IPS DF 6.9 (cell line): ENCODE measurements at places on chromosomes 16 and 17.

DNA sequence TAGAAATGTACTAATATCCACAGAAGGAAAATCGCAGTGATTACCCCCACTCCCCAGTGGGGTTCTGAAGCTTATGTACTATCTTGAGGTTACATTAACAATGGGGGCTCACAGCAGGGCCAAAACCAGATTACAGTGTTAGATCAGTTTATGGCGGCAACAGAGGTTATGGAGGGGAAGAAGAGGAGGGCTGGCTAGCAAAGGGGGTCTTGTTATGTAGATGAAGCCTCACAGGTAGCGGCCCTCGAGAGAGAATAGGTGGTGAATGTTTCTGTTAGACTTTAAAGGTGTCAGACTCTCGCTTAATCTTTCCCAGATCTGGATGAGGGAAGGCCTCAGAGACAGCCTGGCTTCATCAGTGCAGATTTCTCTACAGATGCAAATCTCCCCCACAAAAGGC, 22.2 kb downstream of the RNF112 start:
- no peak for DNase-seq

GRCh38 chr17:19239544-19239943, 2.4 kb downstream of the EPN2 start:
- DNase-seq = no peak

DNA sequence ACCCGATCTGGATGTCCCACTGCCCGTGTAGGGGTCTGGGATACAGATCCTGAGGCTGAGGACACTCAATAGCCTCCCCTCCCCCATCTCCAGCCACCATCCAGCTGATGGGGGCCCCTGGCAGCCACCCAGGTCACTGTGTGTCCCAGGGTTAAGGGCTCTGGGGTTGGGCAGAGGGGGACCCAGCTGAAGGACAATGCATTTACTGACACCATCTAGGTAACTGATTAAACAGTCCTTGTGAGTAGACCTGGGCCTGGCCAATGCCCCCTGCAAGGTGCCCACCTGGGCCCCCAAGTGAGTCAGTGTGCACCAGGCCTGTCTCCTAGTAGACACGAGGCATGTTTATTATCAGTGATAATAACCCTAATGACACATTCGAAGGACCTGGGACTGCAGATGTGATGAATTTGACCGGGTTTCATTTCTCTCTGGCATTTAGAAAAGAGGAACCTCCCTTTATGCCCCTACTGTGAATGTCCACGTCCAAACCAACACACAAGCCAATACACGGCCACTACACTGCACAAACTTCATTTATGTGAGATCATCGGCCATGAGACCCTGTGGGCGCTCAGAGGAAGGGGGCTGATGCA, 261.9 kb upstream of the FOXF1 start:
- DNase-seq = no peak

DNA sequence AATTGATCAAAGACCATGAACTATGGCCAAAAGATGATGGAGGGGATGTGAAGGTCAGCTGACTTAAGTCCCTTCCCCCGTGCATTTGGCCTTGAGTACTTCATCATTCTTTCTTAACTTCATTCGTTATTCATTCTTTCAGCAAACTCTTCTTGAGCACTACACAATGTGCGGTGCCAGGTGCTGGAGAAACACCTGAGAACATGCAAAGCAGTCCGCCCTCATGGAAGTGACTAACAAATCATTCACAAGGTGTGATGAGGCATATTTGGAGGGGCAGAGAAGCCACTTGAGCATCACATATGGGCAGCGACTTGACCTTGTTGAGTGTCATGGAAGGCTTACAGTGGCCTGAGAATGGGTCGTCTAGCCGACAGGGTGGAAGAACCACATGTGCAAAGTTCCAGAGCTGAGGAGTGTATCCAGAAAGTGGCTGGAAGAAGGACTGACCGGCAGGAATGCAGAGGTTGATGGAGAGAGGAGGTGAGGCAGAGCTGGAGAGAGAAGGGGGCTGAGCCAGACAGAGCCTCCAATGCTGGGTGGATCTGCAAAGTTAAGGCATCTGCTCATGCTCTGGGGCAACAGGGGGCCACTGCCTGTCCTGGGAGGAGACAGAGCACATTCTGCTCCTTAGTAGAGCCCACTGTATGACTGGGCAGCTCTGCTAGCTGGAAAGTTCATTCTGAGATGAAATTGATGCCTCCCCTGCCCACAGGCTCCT, 25.1 kb upstream of the EIF1 start:
- DNase-seq = no peak

DNA sequence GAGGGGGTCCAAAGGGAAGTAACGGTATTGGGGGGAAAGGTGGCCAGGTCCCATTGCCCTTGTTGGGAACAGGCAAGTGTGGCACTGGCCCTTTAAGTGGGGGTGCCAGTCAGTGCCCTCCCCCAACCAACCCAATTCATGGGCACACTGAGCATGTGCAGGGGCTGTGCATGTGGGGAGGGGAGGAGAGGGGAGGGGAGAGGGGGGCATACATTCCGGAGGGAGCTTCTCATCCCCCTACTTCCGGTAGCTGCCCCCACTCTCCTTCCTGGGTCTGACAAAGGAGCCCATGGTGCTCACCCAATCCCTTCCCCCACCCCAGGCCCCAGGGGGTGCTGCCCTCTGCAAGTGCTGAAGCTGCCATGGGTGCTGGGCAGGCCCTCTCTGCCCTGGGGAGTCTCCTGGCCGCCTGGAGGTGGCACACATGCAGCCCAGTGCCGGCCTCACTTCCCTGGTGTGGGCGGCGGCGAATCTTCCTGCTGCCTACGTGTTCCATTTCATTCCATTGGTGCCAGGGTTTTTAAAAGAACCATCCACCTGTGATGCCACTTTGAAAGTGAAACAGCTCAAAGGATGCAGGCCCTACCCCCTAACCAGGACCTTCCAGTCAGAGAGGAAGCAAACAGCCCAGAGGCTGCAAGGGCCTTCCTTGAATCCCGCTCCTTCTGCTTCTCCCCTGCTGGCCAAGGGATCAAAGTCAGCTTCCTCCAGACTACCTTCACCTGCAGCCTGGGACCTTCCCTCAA, 11.0 kb downstream of the HEXIM2 start:
- DNase-seq = no peak

DNA sequence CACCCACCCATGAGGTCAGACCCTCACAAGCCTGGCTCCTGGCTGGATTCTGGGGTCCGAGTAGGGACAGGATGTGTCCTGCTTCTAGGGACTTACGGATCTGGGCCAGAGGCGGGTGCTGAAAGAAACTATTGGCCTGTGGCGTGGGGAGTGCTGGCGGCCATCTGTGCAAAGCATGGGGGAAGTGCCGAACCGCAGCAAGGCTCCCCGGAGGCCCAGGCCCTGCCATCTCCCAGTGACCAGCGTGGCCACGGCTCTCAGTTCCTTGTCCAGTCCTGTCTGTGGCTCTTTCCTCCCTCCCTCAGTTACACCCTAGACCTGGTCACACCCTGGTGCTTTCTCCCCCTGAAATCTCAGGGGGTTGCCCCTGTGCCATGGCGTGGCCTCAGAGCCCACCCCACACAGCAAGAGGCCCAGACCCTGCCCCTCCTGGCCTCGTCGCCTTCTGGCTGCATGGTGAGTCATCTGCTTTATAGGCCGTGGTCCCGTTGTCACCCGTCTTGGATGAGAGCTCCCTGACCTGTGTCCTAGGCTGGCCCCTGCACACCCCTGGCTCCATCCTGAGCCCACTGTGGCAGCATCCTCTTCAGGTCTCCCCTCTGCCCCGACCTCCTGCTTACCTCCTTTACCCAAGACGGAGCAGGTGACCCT, 54.5 kb downstream of the PRMT7 start:
- DNase-seq = no peak

DNA sequence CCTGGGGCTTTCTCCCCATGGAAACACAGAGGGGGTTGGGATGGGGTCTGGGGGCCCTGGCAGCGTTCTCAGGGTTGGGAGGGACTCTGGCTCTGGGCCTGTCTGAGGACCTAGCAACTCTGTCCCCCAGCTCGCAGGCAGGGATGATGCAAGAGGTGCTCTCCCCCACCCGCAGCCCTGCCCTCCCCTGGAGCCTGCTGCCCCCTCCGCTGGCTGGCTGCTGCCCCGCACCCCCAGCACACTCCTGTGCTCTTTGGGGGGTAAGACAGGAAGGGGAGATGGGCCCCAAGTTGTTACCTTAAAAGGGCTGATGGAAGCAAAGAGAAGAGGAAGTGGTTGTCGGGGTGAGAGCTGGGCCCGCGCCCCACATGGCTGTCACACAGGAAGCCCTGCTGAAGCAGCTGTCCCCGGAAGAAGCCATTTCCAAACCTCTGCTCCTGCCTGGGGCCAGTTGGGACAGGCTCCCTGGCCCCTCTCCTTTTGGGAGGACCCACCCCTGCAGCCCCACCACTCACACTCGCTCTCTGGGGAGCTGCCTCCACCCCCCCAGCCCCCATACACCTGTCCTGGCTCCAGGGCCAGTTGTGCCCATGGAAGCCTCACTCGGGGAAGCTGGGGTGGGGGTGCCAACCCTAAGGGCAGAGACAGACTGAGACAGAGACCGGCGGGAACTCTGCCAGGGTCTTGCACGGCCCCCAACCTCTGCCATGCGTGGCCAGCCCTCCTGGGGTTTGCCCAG, 2.5 kb downstream of the CORO1A start:
- DNase-seq = no peak

GRCh38 chr16:83856792-83857191, 42.1 kb upstream of the MLYCD start:
- no peak for DNase-seq

DNA sequence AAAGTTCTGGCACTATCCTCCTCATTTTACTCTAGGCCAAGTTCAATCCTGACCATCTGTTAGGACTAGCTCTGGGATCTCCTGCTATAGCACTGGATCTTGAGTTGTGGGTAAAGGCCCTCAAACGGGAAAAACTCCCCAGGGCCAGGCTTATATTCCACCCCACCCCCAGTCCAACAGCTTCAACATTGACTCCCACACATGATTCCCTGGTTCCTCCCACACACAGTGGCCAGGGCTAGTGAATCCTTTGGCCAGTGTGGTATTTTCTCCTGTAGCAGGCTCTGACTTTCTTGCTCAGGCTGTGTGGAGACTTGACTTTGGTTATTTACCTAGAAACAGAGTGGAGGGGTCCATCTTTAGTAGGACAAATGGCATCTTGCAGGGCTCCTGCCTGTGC, 10.3 kb upstream of the AKAP10 start:
- DNase-seq = no peak

DNA sequence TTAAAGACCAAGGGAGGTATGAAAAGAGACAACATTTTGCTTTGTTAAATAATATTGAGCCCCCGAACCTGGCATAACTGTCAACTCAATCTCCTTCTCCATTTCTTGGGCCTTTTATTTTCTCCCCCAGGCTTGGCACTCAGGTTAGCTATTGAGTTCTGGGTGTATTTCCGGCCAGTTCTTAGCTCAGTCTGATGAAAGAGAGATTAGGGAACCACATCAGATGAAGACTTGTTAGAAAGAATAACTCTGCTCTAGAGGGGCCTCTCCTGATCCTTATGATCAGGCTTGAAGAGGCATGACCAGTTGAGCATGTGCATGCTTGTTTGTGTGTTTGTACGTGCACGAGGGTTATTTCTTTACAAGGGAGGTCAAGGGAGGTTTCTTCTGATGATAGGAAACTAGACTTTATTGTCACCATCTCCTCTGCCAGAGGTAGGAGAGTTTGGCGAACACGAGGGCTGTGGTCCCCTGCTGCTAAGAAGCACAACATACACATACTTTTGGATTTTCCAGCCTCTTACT, 29.2 kb upstream of the HS3ST2 start:
- no peak for DNase-seq

- DNase-seq = no peak
Measured at GRCh38 chr16:4411684-4412083, 4.7 kb downstream of the CORO7 start.

DNA sequence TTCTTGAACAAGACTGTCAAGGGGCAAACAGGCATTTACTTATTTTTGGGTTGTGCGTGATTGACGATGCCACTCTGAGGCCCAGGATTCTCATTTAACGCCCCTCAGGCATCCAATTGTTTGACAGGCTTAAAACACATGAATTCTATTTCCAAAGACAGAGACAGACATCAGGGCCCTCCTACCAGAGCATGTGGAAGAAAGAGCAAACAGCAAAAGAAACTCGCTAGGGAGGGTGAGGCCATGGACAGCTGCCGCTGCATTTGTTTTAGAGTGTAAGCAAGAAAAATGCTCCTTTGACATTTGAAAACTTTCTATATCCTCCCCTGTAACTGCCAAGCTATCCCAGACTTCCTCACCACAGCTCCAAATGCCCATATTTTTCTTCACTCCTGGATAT, 410.1 kb downstream of the NPIPA8 start:
- no peak for DNase-seq

- no peak for DNase-seq
Measured at GRCh38 chr16:27498031-27498825, 51.5 kb downstream of the GTF3C1 start.

- DNase-seq = no peak
Measured at GRCh38 chr17:53792451-53792850, 30.3 kb upstream of the KIF2B start.

DNA sequence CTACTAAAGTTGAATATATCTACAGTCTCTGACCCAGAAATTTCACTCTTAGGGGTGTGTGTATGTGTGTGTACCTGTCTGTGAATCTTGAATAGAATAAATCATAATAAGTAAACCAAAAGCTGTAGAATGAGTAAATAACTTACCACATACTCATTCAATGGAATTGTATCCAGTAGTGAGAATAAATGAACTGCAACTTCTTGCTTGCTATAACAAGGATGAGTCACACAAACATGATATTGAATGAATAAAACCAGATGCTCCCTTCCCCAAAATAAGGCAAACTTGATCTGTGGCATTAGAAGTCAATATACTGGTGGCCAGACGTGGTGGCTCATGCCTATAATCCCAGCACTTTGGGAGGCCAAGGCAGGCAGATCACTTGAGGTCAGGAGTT, 259.8 kb upstream of the MON1B start:
- no peak for DNase-seq

GRCh38 chr17:34675605-34676004, 96.2 kb downstream of the TMEM132E start:
- DNase-seq = no peak

DNA sequence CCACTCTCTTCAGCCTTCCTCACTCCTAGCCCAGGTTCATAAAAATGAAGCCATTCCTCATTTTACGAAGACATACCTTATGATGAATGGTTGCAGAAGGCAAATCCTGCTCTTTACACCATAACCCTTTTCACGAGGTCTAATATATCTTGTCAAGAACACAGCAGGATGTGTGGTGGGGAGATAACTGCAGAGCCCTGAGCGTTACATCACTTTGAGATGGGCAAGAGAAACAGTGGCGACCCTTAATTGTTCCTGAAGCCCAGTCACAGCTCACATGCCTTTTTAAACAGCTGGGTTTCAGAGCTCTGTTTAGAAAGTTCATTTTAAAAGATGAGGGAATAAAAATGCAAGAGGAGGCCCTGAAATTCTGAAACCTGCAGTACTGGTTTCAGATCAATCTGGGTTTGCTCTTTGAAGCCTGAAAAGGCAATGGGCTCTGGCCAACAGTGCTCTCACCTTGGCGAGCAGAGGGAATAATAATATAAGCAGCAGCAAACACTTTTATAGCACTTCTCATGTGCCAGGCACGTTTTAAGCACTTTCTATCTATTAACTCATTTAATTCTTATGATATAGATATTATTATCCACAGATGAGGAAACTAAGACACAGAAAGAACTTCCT, 2.9 kb downstream of the FAM117A start:
- DNase-seq = no peak

GRCh38 chr16:88730632-88731607, 24.6 kb downstream of the CTU2 start:
- no peak for DNase-seq

GRCh38 chr17:7292194-7292593, 2.2 kb downstream of the YBX2 start:
- DNase-seq = no peak
